Putamen (tissue), 1 donor: ENCODE measurements at places on chromosomes 1 and 21.
A peak's percentile ranks its signal among the peaks of the same experiment; 100 is the strongest.

- no peak for DNase-seq
Observed at GRCh38 chr1:183622013-183622412, 13.6 kb downstream of the ARPC5 start.

GRCh38 chr1:72606216-72606810 lies 324.0 kb upstream of the NEGR1 start:
- no peak for DNase-seq

DNA sequence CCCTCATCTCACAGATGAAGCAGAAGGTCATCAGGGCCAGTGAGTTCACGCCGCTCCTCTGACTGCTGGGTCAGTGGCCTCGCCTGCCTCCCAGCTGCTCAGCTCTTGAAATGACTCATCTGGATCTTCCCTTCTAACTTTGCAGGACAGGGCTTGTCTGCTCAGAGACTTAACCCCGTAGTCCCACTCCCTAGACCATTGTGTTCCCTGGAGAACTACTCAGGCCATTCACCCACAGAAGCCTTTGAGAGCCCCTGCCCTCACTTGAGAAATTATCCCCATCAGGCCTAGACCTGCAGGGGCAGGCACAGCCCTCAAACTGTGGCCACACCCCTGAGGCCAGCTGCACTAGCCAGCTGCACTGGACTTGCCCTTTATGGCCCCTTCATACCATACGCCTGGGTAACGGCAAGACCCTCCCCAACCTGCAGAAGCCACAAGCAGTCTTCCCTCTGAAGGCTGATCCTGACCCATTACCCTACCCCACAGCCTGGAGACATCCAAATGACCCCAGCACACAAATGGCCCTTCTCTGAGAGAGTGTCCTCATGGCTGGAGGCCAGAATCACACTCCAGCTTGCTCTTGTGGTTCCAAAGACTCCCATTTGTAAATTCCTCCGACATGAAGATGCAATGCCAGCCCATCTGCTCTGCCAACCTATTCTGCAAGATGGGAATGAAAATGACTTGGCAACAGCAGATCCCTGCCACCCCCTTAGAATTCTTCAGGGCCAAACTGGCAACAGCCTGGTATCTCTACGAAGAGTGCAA lies 33.2 kb downstream of the RCSD1 start:
- no peak for DNase-seq

DNA sequence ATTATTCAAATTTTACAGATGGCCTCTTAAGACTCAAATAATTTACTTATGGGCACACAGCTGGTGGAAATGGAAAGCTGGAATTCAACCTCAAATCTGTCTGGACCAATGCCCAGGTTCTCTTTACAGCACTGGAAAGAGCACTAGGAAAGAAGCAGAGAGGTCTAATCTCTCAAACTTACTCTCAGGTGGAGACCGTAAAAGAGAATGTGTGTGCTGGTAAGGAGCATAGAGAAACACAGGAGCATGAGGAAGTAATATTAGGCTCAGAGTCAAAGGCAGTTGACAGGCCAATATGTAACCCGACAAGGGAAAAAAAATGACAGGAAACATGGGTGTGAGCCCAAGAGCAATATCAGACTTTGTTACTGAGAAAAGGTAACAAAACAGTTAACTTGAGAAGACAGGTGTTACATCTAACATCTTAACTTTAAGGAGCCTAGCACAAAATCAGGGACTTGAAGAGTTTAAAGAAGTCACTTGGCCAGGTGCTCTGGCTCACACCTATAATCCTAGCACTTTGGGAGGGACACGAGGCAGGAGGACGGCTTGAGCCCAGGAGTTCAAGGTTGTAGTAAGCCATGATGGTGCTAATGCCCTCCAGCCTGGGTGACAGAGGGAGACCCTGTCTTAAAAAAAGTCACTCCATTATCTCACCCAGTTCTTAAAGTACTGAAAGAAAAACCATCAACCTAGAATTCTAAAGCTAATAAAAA lies 20.7 kb downstream of the PPP1R15B start:
- no peak for DNase-seq

DNA sequence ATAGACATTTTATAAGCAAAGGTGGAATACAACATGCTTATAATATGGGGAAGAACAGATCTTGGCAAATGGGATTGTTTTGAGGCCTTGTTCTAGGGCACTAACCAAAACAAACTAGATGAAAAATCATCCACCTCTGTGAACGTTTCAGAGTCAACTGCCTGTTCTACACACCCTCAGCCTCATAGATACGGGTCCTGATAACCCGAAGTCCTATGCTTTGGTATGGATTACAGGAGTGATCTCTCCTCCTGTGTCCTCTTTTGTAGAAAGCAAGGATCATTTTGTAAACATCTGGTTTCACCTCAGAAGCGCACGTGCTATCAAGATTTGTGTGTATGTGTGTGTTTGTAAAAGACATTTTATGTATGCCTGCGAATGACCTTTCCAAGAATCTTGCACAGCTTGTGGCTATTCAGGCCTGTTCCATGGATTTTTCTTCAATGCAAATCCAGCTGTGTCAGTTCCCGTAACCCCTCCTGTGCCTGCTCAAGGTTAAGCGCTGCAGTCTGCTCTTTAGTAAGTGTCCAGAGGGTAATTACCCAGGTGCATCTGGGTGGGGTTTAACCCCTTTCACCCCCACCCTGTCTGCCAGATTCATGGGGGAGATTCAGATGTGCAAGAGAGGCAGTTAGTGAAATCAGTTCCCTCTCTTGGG lies 132.4 kb downstream of the ROR1 start:
- DNase-seq, result no peak

DNA sequence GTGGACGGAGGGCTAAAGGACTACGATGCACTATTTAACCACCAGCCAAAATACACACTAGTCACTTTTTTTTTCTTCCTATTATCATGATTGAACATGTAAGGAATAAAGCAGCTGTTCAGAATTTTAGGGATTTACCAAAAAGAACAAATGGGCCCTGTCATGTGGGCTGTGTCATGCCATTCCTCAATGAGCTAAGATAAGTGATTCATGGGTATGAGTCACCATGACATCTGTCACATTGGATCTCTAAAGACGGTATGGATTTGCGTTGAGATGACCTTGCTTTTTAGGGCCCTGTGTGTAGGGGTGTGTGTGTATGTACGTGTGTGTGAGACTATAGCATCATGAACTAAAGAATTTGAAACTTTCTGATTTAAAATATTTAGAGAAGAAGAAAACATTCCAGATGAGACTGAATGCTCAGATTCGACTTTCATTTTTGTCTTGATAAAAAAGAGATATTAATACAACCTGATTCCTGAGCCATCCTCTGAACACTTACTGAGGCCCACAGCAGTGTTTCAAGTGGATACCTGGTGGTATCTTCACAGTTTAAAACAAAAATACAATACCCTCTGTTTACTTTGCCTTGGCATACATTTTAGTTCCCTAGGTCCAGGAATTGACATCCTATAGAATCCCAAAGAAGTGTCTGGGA lies 246.1 kb upstream of the DUSP10 start:
- peak; percentile 42 for DNase-seq

GRCh38 chr21:42332557-42333317 lies 17.5 kb upstream of the TFF3 start:
- no peak for DNase-seq

DNA sequence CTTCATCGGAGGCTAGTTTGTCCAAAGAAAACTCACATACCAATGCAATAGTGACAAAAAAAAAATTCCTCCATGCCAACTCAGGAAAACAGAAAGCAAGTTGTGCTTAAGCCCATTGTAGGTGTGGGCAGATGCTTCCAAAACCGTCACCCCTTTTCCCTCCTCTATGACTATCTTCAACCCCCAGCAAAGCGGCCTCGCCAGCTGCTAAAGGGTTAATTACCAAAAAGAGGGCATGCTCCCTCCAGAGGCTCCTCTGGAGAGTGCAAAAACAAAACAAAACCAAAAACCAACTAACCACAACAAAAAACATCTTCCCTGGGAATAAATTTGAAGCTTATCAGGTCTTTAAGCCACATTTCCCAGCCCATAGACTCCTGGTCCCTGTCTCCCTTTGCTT lies 1.2 kb downstream of the LMOD1 start:
- DNase-seq, result no peak

GRCh38 chr1:28260803-28261174 lies 1.5 kb downstream of the SESN2 start:
- no peak for DNase-seq

DNA sequence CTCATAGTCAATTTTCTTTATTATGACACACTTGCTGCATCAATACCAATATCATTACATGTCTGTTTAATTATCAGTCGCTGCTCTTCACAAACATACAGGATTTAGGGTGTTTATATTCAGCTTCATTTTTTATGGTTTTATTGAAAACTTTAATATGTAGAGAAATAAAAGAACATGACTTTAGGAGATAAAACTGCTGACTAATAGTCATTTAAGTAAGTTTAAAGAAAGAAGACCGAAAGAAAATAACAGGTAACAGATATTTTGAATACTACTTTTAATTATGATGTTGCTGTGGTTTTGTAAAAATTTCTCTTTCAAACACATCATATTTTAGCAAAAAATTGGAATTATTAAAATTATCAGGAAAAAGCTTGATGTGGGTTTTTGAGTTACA lies 685.1 kb upstream of the BRINP3 start:
- DNase-seq, result no peak

DNA sequence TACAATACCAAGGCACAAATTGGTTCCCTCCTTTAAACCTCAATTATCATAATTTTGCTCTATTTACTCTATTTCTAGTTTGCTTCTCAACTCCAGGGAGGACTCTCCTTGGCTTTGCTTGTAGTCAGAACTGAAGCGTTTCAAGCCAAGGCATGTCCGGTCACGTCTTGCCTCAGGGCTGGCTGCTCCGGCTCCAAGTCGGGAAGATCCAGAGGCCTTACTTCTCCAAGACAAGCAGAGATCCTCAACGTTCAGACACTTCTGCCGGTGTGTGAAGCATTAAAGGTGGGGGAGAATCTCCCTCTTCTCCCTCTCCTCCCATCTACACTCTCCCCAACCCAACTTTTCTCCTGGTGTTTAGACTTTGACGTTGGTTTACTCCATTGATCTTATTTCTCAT lies 7.2 kb upstream of the HHAT start:
- DNase-seq, result no peak

DNA sequence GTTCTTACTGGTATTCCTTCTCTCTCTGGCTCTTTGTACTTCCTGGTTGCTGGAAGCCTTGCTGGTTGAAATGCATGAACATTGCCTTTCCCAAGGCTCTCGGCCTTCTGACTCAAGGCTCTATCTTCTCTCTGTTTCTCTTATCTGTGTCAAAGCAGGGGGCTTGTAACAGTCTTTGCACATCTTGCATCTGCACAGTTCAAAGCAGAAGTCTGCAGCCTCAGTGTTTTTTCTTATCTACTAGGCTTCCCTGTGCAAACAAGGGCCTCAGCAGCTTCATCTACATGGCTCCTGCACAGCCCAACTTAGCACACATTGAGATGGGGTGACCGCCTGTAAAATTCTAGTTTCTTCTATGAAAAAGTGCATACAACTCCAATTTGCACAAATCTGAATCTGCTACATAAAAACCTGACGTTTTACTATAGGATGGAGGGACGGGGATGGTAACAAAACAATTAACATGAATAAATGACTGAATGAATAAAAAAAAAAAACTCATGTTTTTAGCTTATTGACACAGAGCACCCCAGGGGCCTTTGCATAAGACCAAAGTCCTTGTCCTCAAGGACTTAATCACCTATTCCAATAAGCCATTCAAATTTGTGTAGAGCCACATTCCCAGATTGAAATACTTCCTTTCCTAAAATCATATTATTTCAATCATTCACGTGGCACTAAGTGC lies 458.3 kb downstream of the LMO4 start:
- no peak for DNase-seq

- DNase-seq, result no peak
Observed at GRCh38 chr1:102837551-102837950, 270.8 kb downstream of the COL11A1 start.

DNA sequence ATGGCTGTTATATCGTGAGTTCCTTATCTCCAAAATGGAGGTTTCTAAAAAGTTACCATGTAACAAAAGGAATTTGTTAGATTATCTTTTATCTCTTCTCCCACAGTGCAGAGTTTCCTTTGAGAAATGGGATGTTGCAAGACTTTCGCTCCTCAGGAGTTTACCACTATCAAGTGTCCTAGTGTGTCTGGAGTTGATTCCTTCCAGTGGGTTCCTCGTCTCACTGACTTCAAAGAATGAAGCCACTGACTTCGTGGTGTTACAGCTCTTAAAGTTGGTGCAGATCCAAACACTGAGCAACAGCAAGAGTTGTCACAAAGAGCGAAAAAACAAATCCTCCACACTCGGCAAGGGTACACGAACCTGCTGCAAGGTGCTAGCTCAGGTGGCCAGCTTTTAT lies 37.0 kb downstream of the SPAG17 start:
- DNase-seq, result no peak

DNA sequence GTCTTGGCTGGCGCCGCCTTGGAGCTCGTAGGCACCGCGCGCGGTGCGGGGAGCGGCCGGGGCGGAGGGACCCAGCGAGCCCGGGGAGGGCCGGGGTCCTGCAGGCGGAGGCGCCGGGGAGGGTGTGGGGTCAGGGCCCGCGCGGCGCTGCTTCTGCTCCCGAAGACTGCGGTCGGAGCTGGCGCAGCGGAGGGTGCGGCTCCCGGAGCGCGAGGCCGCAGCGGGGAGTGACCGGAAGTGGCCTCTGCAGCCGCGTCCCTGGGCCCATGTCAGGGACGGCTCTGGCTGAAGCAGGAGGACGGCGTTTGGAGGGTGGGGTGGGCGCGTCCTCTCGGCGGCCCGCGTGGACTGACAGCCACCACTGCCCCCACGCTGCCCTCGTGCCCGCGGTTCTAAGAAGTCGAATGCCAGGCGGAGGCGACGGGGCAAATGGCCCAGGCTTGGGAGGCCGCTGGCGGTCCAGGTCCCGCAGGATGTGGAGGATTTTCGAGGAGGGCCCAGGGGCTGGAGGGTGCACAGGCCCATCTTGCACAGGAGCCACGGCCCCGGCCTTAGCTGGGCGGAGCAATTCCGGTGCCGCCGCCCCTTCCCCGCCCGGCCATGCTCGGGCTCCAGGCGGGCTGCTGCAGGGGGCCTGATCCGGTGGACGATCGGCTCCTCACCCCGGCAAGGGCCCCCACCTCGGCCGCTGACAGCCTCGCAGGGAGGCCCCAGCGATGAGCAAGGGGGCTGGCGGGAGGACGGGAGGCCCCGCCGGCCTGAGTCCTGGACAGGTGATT lies 7.7 kb upstream of the ZNF669 start:
- no peak for DNase-seq

GRCh38 chr1:226706684-226707083 lies 32.4 kb downstream of the ITPKB start:
- DNase-seq, result no peak

DNA sequence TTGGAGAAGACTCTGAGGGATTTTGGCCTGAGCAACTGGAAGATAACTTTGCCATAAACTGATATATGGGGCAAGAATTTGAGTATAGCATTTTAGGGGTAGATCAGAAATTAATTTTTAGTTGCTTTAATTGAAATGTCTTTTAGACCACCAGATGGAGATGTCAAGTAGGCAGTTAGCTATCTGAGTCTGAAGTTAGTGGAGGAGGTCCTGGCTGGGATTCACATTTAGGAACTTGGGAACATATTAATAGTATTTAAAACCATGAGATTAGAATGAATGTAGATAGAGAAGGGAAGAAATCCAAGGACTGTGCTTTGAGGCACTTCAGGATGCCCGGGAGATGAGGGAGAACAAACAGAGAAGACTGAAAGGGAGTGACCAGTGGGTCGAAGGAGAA lies 32.6 kb downstream of the SLC44A3 start:
- DNase-seq, result no peak
